ENCODE measurements at places on chromosomes 16 and 17.

- no peak for DNase-seq
Measured at GRCh38 chr16:11491524-11491923, 95.2 kb downstream of the LITAF start.

DNA sequence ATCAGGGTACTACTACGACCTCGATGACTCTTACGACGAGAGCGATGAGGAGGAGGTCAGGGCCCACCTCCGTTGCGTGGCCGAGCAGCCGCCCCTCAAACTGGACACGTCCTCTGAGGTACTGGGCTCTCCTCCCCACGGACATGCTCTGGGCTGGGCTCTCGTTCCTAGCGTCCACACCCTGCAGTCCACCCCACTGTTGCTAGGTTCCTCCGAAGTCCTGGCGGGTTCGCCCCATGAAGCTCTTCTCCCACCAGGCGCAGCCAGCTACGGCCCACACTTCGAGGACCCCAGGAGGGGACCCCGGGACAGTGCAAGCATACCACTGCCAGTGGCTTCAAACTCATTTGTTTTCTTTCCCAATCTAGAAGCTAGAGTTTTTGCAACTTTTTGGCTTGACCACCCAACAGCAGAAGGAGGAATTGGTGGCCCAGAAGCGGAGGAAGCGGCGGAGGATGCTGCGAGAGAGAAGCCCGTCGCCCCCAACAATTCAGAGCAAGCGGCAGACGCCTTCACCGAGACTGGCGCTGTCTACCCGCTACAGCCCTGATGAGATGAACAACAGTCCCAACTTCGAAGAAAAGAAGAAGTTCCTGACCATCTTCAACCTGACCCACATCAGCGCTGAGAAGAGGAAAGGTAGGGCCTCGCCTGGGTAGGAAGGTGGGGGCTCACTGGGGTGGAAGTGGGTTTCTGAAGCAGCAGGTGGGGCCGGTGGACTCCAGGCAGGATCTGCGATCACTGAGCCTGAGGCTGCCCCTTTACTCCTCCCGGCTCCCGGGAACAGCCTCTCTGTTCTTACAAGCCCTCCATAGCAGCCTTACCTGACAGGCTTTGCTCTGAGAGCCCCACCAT is 25.6 kb downstream of the GINS2 start:
- DNase-seq, result no peak

DNA sequence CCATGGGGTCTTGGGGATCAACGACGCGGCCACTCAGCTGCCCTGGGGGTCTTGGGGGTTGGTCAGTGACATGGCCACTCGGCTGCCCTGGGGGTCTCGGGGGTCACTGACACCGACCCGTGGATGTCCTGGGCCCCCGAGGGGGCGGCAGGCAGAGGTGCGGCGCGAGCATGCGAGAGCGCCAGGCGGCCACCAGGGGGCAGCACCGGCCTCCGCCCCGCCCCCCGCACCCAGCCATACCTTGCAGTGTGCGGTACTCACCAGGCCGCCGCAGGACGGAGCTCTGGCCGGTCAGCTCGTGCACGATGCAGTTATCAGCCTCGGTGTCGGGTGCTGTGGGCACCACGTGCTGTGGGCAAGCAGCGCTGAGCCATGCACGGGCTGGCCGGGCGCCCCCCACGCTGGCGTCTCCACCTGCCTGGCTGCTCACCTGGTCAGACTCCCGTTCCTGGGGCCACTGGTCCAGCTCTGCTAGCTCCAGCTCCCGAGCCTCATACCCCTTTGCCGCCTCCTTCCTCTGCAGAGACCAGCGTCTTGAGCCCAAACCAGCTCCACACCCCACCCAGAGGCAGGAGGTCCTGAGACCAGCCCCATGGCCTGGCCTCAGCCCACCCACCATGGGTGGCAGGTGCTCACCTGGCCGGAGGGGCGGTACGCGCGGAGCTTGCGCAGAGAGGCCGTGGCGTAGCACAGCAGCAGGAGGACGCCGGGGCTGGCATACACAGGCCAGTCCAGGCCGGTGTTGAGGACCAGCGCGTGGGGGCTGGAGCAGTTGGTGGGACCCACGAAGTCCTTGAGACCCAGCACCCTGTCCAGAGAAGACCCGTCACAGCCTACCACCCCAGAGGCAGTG is 31.2 kb downstream of the CTU2 start:
- peak; percentile 78 for DNase-seq

DNA sequence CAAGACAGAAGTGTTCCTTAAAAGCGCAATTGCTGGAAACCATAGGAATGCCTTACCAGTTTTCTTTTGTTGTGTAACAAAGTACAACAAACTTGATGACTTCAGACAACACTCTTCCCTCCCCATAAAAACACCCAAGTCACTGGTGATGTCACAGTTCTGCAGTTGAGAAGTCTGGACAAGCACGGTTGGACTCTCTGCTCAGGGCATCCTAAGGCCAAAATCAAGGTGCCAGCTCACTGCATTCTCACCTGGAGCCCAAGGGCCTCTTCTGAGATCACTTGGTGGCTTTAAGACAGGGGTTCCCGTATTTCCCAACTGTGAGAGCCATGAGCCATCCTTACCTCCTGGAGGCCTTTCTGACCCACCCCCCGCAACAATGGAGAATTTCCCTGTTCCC is 45.6 kb upstream of the MEAK7 start:
- DNase-seq, result no peak

- peak; percentile 57 for DNase-seq
Measured at GRCh38 chr17:5249615-5250014, 15.0 kb upstream of the SCIMP start.

DNA sequence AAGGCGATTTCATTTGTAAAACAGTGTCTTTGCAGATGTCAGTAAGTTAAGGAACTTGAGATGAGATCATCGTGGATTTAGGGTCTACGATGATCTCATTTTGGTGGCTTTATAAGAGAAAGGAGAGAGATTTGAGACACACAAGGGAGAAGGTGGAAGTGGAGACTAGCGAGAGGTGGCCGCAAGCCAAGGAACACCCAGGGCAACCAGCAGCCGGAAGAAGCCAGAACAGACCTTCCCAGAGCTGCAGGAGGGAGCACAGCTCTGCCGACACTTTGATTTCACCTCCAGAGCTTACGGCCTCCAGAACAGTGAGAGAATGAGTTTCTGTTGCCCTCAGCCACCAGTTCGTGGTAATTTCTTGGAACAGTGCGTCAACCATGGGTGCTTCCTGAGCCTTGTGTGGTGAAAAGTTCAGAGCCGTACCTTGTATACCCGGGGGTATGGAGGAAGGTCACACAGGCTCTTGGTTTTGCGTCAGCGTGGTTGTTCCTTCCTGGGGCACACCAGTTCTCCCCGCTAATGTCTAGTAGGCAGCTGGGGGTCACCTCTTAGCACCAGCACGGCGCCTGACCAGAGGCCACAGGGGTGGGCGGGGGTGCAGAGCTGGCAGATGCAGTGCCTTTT is 12.9 kb upstream of the SEC14L1 start:
- peak; percentile 64 for DNase-seq

GRCh38 chr17:80477647-80478478 is 1.5 kb upstream of the NPTX1 start:
- peak; percentile 19 for DNase-seq

GRCh38 chr16:16016388-16016964 is 67.1 kb downstream of the ABCC1 start:
- no peak for DNase-seq

DNA sequence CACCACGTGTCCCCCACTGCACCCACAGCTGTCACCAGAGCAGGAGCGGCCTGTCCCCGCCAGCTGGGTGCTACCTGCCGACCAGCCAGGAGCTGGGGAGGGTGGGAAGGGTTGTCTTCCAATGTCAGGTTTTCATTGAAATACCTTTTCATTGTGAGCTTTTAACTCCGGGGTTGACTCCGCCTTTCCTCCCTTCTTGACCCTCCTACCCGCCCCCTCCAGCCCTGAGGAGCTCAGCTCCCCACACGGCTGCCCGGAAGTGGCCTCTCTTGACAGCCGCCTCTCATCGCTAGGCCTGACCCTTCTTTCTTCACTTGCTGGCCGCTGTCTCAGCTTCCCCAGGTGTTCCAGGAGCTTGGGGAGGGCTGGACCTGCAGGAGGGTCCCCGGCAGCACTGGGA is 21.2 kb upstream of the GNG13 start:
- no peak for DNase-seq

DNA sequence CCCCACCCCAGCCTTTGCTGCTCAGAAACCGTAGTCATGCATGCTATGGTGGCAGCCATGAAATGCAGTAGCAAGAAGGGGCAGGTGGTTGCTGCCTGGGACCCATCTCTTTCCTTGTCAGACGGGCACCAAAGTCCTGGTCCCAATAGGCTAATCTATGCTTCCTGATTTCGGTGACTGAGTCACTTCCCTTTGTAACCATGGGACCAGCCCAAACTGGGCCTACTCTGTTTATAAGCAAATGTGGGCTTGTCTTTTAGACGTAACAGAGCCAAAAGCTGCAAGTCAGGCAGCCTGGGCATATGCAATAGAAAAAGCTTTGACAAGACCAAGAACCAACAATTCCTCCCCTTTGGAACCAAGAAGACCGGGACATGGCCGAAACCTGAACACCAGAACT is 99.1 kb upstream of the RBBP6 start:
- no peak for DNase-seq

GRCh38 chr17:50918933-50919296 is 52.8 kb upstream of the TOB1 start:
- peak; percentile 32 for DNase-seq

GRCh38 chr17:49258394-49258793 is 27.8 kb upstream of the PHOSPHO1 start:
- no peak for DNase-seq

- DNase-seq, result no peak
Measured at GRCh38 chr16:3764409-3764808, 47.1 kb upstream of the TRAP1 start.

DNA sequence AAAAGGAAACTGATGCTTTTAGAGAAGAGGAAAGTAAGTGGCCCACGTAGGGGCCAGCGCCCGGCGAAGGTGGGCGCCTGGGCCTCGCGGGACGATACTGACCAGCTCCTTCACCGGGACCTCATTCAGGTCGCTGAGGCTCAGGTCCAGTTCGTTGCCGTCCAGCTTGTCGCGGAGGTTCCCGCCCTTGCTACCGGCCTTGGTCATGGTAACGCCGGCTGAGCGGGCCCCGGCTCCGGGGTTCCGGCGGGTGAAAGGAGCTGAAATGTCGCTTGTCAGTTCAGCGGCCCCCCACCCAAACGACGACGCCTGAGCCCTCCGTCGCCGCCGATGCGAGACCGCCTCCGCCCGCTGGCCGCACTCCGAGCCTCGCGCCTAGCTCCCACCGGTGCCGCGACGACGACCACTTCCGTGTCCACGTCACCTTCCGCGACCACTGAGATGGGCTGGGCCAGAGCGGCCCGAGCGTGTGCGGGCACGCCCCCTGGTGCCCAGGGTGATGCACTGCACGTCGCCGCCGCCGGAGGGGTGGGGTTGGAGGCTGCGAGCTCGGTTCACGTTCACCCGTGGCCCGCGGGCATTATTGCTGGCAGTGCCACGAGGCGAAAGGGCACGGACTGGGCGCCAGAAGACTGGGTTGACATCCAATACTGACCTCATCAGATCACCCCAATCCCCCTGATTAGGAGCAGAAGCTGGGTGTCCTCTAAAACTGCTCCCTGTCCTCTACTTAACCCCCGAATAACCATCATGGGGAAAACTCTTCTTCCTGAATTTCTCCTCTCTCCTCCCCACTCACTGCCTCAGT is at the start of gene LRRC59:
TSS of gene LRRC59 (minus strand) at position 413 of the 808 bp plus-strand sequence. CDS start at position 207, 206 bp downstream.
- DNase-seq, result peak; percentile 94

GRCh38 chr17:81170727-81171494 is 4.9 kb upstream of the AATK start:
- no peak for DNase-seq

DNA sequence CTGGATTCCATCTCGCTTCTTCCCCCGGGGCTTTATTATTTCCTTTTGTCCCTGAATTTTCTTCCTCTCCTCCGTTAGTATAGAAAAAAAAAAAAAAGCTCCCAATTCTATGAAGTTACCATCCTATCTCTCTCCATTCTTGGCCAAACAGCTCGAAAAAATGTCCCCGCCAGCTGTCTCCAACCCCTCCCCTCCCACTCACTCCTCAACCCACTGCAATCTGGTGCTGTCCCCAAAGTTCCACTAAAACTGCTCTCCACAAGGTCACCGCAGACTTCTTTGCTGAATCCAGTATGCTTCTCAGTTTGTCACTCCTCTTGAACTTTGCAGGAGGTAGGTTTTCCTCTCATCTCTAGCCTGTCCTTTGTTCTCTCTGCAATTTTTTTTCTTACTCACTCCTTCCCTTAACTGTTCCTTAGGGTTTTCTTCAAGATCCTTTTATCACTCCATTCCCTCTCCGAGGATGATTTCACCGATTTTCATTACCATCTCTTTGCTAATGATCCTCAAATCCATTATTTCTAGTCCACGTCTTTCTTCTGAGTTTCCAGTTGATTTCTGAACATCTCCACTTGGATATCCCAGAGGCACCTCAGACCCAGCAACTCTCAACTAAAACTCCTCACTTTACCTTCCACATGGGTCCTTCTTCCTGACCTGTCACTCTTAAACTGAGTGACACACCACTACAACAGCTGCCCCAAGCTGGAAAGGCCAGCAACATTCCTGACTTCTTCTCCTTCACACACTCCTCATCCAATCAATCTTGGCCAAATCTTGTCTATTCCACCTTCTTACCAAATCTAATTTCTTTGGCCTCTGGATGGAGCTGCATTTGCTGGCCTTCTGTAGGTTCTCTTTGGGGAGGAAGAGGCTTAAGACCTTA is 1.5 kb upstream of the SUMO2 start:
- no peak for DNase-seq

GRCh38 chr16:84220851-84221250 is 19.0 kb downstream of the KCNG4 start:
- no peak for DNase-seq

GRCh38 chr17:43416998-43417890 is 18.5 kb downstream of the ARL4D start:
- DNase-seq, result no peak

GRCh38 chr17:77217123-77217522 is 76.4 kb downstream of the SEC14L1 start:
- no peak for DNase-seq

DNA sequence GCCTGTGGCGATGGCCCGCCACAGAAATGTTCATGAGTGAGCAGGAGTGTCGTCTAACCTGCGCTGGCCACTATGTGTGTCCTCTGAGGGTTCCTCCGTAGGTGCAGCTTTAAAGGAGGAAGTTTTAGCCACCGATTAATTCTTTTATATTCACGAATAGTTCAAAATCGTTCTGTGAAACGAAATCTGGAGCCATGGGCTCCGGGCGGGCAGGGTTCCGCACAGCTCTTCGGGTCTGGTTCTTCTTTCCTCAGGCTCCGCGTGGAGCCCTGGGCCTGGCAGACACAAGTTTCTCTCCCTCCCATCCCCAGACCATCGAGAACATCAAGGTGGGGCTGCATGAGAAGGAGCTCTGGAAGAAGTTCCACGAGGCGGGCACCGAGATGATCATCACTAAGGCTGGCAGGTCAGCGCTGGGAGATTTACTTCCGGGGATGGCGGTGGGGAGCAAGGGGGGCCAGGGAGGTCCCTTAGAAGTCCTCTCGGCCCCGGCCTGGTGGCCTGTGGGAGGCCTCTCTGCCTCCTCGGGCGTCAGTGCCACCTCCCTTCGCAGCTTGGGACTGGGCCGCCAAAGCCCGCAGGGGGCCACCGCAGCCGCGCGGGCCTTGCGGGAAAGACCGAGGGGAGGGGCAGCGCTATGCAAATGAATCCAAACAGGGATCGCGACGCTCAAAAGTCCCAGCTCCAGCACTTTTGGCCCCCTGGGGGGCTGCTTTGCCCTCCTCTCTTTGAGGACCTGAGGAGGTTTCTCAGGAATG is 5.2 kb downstream of the TBX4 start:
- DNase-seq, result no peak

All from activated T-cell treated with anti-CD3 and anti-CD28 coated beads, Interleukin-2, amount 50 U/mL, for 4 hours (primary cell).